ENCODE measurements at places on chromosomes 12 and 14.

DNA sequence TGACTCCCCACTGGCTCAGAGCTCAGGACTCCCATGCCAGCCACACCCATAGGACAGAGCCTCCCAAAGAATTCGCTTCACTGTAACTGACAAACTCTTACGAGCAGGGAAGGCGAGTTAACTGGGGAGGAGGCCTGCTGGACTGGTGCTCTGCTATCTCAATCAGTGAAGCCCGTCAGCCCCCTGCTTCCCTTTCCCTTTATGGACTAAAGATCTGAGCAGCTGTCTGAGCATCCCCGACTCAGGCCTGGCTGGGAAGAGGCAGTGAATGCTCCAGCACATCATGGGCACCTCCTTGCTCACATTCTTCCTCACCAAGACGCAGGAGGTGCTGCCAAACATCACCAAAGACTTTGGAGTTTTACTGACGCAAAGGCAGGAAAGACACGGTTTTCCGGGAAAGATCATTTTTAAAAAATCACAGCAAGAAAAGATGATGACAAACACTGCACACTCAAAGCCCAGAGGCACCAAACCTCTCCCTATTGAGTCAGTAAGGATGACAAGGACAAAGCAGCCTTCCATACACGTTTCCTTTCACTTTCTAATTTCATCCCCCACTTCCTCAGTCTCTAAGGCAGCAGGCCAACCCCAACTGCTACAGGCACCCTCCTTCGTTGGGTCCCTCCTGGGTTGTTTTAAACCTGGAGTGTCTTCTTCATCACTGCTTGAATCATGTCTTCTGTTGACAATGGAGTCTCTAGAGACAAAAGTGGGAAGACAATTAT lies 45.0 kb upstream of the P2RX7 start:
- peak; percentile 44 for DNase-seq

DNA sequence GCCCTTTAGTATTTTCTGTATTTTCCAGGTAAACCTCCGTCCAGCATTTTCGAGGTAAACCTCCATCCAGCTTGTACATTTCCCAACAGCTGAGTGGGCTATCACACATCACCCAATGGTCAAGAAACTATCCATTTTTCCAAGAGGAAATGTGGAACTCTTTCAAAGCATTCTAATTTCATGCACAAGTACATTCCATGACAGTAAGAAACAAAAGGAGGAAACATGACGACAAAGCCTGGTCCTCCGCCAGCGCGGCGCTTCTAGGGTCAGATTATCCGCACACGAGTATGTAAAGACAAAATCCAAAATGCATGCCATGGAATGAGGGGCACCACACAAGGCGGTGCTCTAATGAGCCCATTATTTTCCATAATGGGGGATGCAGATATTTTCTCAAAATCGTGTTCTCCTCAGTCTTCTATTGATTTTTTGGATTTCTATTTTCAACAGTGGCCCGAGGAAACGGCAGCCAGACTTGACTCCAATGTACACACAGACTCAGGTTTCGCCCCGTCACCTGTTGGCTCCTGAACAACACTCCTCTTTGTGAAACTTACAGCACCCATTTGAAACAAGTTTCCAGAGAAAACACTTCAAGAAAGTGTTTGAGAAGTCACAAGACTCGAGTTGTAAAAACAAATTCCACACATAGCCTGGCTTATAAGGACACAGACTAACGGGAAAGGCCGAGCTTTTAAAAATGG lies 107.4 kb downstream of the PRICKLE1 start:
- no peak for DNase-seq

- DNase-seq = peak; percentile 29
These were observed 9.5 kb upstream of the SAV1 start for GRCh38 chr14:50677527-50678063.

DNA sequence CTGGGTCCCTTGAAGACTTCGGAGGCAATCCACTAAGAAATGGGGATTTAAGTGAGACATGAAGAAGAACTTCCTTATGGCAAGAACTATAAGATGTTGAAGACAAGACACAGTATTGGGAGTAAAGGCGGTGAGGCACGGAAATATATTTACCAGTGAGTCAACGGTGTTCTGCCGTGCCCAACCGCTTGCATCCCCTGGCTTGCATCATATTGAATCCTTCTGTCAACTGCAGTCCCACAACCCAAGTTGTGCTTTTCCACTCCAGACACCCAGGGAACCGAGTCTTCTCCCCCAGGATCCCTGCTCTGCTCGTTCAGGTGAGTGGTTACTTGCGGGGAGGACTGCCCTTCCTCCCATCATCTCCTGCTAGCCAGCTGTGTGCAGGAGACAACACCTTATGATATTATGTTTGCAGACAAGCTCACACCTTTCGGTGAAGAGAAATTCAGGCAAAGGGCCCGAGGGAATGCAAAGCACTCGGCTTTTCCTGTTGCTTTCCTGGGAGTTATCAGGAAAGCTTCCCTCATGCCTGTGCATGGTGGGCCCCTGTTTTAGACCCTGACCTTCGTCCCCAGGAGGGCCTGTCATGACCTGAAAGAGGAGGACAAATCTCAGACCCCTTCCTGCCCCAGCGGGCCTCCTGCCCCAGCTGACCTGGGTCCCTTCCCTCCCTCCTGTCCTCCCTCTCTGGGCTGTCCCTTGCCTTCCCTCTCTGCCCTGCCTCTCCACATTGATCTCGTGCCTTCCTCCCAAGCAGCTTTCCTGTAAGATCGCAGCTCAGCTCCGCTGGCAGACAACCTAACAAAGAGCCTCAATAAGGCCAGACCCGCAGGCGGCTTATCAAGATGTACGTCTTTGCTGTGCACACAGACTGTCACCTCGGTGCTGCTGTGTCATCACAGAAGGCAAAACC lies 4.3 kb upstream of the LRTM2 start:
- no peak for DNase-seq

DNA sequence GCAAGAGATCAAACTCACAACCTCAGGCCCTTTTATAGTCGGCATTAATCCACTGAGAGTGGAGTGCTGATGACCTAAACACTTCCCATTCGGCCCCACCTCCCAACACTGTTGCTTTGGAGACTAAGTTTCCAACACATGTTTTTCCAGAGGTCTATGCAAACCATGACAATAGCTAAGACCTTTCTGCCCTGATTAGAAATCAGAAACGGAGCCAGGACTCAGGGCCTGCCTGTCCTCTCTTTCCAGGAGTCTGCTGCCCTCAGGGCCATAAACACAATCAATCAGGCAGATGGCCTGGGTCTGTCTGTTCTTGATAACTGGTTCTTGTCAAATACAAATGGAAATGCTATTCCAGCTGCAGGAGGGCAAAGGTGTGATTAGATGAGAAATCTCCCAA lies 97.2 kb upstream of the PSMC1 start:
- DNase-seq = no peak

DNA sequence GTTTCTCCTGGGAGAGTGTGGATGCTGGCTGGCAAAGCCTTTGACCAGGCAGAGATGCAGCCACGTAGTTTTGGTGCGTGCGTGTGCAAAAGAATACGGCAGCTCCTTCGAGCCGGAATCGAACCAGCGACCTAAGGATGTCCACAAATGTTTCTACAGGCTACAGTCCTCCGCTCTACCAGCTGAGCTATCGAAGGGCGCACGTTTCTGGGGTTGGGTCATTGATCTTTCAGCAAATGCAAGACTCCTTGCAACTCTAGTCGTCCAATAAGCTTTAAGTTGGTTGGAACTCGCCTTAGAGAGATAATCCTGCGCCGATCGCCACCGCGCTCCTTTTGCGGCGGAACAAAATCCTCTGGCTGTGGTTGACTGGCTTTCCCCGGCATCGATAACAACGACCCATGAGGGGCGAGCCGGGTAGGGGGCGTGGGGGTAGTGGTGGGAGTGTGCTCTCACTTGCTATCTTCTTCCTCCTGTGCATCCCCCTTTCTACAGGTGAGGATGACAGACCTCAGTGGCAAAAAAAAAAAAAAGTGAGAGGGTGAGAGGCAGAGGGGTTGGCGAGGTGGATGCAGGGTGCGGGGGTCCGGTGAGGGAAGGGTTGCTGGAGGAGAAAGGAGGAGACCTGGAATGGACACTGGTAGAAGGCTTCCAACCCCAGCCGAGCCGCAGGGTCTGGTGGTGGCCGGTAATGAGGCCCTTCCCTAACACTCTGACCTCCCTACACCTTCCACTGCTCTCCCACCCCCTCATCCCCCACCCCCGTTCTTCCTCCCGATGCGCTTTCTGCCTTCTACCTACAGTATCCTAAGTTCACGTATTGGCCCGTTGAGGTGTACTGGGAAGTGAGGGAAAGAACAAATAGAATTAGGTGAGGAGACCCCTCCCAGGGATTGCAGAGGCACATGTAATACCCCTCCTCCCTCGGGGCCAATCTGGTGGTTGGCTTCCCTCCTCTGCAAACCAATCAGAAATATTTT lies 11.8 kb upstream of the OR6S1 start:
- peak; percentile 49 for DNase-seq

- no peak for DNase-seq
These were observed 3.4 kb downstream of the B4GALNT3 start for GRCh38 chr12:462936-463705.

GRCh38 chr12:38367506-38367905 lies 50.9 kb downstream of the ALG10B start:
- DNase-seq = no peak

DNA sequence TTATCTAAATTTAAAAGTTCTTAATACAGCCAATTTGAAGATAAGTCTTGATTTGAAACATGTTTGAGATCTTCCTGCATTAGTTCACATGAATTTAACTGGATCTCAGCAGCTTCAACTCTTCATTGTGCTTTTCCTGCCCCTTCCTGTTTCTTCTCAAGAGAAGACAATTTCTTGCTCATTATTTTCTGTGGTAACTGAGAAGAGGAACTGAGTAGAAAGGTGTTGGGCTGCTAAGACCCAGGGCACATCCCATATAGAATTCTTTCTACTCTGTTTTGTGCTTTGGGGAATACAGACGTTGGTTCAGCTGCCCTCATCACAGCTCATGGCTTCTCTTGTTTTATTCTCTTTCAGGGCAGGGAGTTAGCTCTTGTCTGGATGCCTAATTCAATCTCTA lies 110.2 kb downstream of the SNAPC1 start:
- DNase-seq = peak; percentile 49

DNA sequence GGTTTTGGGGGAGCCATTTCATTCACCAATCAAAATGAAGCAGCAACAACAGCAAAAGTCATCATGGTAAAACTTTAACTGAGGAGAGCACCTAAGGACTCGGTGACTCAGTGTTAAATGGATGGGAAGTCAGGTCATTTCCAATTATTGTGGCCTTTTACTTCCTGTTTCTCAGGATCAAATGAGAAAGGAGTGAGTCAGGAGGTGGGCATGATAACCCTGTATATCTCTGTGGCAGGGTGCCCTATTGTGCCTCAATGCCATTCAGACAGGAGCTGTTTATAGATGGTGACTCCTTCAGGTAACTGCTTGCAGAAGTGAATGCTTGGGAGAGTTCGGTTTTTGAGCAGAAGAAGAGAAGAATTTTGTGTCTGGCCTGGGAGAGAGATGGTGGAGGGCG lies 135.5 kb upstream of the CPM start:
- no peak for DNase-seq

GRCh38 chr12:34605510-34605887 lies 583.2 kb downstream of the ALG10 start:
- peak; percentile 1 for DNase-seq

- DNase-seq = no peak
These were observed 2.1 kb upstream of the SCARB1 start for GRCh38 chr12:124865728-124866127.

- no peak for DNase-seq
These were observed 694.3 kb upstream of the MGAT4C start for GRCh38 chr12:86950444-86950843.

DNA sequence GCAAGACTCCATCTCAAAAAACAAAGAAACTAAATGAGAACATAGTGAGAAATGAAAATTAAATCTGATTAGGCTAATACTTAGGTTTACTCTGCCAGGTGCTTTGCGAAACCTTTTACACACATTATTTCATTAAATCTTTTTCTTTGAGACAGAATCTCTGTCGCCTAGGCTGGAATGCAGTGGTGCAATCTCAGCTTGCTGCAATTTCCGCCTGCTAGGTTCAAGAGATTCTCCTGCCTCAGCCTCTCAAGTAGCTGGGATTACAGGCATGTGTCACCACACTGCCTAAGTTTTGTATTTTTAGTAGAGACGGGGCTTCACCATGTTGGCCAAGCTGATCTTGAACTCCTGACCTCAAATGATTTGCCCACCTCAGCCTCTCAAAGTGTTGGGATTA lies 21.9 kb upstream of the EEA1 start:
- no peak for DNase-seq

GRCh38 chr14:93619176-93619793 lies 169.0 kb downstream of the PRIMA1 start:
- DNase-seq = peak; percentile 49

DNA sequence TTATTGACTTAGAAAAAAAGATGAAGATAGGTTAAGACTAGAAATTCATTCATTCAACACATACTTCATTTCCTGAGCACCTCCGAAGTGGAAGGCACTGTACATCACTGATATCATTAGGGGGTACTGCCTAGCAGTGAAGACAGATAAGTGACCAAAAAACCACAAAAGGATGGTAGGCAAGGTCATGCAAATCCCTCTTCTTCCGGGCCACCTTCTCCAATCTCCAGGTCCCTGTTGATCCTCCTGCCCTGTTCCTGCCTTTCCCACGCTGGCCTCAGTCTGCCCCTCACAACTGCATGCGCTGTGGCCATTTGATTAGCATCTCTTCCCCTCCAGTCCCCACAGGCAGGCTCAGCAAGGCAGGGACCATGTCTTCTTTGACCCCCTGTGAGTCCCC lies 60.8 kb downstream of the SETD3 start:
- DNase-seq = no peak

DNA sequence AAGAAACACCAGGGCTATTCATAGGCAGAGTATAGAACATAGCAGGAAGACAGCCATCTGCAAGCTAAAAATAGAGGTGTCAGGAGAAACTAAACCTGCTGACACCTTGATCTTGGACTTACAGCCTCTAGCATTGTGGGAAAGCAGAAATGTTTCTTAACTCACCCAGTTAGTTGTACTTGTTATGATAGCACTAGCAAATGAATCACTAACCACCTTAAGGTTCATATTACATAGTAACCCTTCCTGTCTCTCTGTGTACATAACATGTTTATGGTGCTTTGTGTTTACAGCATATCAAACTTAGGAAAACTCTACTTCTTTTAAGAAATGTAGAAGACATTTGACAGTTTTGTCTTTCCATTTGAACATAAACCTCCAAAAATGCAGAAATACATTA lies 1031.3 kb downstream of the FSCB start:
- DNase-seq = no peak

DNA sequence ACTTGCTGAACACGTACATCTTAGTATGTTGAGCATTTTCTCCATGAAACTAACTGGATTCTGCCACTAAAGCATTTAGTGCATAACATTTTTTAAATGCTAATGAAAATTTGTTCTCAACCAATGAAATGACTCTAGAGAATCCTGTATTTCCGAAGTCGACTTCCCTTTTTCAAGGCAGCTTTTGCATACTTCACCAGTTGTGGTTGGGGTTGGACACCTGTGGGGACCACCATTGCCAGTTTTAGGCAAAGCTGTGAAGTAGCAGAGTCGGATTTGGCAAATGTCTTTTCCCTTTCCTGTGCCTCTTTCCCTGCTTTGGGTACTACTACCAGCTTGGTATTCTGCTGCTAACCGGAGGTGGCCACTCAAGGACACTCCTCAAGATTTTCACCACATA lies 349.2 kb downstream of the BCAT1 start:
- DNase-seq = no peak
